ENCODE measurements at places on chromosomes 16 and 17.

- no peak for DNase-seq
These were observed 194.7 kb upstream of the CIBAR2 start for GRCh38 chr16:85306793-85307551.

DNA sequence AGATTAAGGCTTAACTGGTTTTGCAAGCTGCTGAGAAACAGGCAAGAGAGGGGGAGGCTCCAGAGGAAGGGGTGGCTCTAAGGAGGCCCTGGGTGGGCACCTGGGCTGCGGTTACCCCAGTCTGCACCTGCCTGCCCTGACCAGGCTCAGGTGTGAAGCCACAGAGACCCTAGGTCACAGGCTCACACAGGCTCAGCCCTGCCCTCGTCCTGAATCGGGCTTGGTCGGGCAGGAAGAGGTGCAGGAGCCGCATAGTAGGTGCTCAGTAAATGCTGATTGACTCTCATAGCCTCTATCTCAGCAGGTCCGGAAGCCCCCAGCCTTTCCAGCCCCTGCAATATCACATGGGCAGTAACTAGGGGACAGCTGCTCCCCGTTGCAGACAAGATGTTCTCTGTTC lies 203.4 kb downstream of the GSG1L start:
- DNase-seq, result no peak

DNA sequence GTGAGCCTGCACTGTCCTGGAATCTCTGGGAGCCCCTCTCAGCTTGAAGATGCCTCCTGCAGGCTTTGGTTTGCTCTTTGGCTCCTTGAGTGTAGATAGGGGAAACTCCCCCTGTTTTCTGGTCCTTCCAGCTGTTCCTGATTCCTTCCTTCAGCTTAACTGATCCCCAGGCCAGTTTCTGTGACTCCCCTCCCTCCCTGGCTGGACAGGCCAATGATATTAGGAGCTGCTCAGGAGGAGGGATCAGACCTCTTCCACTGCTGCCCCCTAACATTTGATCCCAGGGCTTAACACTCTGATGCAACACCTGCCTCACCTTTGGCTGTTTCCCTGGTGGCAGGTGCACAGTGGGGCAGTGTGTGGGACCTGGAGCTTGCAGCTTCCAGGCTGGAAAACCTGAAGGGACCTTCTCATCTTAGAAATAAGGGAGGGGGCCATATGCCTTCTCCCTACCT lies at the start of gene TAC4:
Gene TAC4 (minus strand): TSS at position 51 of the 455 bp plus-strand sequence. CDS start 52 bp downstream, outside the sequence.
- DNase-seq, result no peak

DNA sequence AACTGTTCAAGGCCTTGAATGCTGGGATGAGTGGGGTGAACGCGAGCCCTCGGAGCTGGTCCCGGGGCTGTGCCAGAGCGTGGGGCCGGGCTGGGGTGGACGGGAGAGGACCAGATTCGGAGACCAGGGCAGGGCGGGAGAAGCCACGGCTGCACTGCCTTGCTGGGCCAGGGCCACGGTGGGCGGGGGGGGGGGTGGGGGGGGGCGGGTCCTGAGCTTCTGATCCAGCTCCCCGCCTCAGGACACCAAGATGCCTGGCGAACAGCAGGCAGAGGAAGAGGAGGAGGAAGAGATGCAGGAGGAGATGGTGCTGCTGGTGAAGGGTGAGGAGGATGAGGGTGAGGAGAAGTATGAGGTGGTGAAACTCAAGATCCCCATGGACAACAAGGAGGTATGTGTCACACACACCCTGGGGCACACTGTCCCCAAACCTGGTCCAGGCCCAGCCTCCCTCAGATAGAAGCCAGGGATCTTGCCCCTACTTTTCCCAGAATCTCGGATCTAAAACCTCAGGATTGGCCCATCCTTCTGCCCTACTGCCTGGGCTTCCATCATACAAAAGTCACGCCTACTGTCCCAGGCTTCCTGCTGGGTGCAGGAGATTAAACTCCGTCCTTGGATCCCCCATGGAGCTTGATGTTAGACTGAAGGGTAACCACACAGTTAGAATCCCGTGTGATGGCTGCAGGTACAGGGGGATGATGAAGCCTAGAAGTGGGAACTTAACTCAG lies 563 bp downstream of the ZNF771 start:
- no peak for DNase-seq

DNA sequence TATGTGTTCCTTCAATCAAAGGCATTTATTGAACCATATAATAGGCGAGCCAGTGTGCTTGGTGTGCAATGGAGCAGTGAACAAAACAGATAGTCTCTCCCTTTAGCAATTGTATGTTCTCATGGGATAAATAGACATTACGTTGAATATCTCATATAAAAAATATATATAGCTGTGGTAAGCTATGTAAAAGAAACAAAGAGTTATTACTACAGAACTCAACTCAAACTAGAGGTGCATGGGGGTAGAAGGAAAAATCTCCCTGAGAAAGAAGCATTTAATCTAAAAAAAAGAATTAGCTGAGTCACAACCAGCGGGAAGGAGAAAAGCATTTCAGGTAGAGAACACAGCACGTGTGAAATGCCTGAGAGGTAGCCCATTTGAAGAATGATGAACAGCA lies 919.3 kb downstream of the CDH11 start:
- no peak for DNase-seq

All from activated naive CD4-positive, alpha-beta T cell (primary cell).